Activated CD4-positive, alpha-beta T cell treated with anti-CD3 and anti-CD28 coated beads, Interleukin-2, Interleukin-4, amounts not matched to agents 100 ng/mL and 50 ng/mL, durations not matched to agents 16 hours and 8 hours (primary cell): ENCODE measurements at places on chromosomes 2 and 18.

DNA sequence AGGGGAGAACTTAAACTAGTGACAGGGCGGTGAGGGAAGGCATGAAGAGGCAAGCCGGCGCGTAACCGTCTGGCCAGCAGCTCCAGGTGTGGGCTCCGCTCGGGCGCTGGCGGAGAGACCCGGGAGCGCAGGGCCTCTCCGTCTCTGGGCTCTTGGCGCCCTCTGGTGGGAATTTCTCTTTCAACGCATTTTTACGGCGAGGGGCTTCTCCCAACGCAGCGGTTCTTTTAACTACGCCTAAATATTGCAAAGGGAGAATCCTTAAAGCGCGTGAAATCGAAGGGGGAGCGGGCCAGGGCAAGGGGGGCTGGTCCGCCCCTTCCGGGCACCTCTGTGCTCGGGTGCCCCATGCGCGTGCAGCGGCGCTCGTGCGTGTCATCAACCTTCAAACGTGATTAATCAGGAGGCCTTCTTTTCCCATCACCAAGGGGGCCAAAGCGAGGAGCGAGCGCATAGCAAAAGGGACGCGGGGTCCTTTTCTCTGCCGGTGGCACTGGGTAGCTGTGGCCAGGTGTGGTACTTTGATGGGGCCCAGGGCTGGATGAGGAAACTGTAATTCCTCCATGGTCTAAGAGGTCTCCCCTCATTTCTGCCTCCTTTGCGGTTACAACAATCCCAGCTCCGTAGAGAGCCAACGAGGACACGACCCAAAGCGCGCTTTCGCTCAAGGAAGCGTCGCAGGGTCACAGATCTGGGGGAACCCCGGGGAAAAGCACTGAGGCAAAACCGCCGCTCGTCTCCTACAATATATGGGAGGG, 762 bp upstream of the GAD1 start:
- DNase-seq, result peak; percentile 76

DNA sequence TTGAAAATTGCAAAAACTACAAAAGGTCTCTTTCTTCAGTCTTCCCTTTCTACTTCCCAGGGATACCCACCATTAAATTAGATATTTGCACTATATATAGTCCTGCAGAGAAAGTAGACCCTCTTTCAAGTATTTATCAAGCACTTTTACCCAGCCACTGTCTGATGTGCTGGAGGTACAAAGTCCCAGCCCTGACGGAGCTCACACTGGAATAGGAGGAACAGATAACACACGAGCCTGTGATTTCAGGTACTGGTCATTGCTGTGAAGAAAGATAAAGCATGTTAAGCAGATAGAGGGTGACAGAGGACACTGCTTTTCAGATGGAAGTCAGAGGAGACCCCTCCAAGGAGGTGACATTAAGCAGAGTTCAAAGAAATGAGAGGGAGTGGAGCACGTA, 19.6 kb downstream of the SEC11C start:
- no peak for DNase-seq

DNA sequence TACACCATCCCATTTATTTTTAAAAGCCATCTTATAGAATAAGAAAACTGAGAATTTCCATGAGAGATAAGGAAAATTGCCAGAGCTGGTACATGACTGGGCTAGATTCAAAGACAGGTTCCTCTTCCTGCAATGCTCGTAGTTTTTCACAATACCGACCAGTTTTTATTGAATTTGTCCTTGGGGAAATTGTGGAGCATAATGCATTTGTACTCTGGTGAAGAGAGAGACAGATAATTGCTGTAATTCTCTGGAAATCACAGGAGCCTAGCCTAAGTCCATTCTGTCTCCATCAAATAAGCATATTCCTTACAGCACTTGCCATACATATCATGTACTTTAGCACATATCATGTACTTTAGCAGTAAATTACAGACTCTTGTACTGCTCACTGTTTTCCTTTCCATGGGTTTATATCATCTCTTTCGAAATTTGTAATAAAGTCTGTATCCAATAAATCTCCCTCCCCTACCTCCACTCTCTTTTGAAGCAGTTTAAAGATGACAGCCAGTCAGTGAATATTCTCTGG, 355.2 kb downstream of the CNTNAP5 start:
- DNase-seq, result no peak

DNA sequence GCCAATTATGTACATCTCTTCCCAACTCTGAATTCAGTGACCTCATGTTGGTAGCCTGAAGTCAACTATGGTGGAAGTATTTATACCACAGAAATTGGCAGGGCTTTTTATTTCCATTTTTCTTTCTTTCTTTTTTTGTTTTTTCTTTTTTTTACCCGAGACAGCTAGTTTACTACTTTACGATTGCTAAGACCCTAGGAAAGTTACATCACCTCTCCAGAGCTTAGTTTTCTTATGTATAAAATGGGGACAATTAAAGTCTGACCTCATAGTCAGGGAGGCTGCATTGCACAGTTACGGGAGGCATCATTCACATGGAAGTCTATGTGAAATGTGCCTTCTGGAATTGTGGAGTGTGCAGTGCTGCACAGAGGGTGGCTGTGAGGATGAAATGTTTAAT, 194.3 kb downstream of the MTX2 start:
- DNase-seq, result no peak

GRCh38 chr2:26941486-26941885, 29.0 kb upstream of the MAPRE3 start:
- no peak for DNase-seq

- DNase-seq, result peak; percentile 85
Observed at GRCh38 chr18:23828426-23828825, 139.2 kb downstream of the LAMA3 start.

DNA sequence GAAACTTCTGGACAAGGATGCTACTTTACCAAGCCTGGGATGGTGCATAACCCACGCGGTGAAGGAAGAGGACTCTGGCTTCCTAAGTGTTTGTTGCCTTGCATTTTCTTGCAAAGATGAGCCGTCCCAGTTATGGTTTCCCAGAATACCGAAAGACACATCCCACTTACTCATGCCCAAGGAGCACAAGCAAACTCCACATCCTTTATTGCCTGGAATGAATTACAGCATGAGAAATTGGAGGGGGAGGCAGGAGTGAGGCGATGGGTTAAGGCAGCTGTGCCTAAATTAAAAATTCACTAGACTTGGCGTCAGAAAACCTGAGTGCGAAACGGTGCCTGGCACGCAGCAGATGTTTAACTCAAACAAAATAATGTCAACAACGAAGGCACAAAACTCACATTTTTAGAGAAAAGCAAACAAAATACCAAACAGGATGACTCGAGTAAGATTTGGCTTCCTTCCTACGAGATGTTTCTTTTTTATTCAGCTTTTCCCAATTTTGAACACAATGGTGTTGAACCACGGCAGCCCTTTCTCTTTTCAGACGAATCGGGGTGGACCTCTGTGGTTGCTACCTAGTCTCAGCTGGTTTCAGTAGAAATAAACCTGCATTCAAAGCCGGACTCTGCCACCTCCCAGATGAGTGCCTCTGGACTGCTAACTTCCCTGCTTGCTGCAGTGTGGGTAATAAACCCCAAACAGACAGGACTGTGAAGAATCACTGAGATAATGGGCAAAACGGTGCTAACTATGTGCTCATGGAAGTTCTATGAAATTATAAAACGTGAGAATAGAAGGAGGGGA, 100.3 kb upstream of the NCK2 start:
- no peak for DNase-seq

DNA sequence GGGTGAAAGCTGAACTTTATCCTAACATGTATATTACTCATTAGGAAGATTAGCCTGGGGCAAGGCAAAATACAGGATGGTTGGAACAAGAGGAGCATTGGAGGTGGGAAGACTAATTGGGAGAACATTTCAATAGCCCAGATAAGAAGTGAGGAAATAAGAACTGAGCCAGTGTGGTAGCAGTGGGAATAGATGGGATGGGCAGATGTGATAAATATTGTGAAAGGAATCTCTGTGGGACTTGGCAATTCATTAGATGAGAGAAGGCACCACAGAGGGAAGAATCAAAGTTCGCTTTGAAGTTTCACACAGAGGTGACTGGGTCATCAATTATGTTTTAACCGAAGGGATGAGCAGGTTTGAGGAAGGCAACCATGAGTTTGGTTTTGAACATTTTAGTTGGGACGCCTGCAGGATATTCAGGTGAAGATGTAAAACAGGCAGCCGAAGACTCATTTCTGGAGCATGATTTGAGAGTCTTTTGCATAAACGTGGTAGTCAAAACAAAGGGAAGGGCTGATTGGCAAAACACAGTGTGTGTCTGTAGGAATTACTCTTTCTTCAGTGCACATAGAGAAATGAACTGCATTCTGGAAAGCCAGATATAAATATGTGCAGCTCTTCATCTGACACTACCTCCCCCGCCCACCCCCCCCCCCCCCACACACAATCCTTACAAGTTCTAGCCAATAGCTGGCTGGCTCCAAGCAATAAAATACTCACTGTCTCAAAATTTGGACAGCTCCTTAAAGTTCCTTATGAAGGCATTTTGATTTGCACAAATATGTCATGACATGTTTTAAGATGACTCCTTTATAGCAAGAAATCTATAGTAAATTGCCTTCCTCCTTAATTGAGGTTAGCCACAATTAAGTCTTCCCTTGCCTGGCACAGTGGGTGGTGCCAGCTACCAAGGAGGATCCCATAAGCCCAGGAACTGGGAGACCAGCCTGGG, 1.9 kb upstream of the SLC1A4 start:
- peak; percentile 84 for DNase-seq

DNA sequence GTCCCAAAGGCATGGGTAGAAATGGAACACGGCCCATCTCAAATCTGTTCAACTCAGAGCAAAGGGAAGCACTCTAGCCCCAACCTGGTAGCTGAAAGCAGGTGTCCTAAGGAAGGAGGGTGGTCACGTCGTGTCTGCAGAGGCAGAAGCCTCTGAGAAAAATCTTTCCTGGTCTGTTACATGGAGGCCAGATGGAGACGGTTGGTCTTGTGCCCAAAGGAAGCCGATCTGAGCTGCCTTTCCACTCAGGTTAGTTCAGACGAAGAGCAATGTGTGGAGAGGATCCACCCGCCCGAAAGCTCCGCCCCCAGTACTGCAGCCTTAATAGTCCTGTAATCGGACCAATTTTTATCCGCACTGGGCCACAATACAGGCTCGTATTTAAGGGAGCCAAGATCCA, 54.9 kb upstream of the AMMECR1L start:
- no peak for DNase-seq

DNA sequence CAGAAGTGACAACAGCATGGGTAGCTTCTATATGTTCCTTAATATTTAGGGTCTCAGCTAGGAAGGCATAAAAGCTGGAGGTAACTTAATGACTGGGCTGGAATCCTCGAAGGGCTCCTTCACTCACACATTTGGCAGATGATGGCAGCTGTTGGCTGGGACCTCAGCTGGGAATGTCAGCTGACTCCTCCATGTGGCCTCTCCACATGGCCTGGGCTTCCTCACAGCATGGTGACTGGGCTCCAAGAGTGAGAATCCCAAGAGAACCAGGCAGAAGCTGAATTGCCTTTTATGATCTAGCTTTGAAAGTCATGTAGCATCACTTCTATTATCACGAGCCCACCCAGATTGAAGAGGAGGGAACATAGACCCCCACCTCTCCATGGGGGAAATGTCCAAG, 54.9 kb downstream of the TET3 start:
- DNase-seq, result no peak

DNA sequence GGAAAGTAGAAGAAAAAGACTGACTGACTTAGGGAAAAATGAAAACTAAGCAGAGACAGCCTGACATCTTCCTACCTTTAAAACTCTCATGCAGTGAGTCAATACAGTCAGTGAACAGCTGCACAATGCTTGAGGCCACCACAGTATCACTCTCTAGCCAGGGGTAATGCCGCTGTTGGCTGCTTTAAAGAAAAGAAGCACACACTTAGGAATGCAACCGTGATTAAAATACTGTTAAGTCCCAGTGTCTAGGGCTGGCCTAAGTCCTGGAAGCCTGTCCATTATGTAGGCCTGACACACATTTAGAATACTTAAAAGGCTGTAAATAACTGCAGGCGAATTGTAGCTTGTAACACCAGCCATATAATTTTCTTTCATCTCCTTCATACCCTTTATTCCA, 50.7 kb downstream of the SIGLEC15 start:
- no peak for DNase-seq
